ENCODE measurements at places on chromosomes 5 and 9.

DNA sequence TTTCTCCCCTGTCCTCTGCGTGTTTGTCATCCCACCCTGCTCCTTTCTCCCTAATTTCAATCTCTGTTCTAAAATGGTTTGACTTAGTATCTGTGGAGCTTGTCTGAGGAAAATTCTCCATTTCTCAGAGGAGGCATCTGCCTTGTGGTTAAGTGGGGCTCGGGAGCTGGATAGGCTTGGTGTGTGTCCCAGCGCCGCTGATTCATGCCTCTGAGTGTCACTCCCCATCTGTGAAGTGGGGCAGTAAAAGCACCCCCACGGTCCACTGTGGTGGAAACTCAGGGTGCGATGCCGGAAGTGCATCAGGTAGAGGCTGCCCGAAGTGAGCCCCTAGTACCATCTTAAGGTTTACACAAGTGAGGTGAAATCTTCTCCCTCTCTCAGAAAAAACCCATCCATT lies 37.6 kb downstream of the LRSAM1 start:
- no peak for DNase-seq

GRCh38 chr9:36416890-36417289 lies 16.8 kb upstream of the RNF38 start:
- no peak for DNase-seq

DNA sequence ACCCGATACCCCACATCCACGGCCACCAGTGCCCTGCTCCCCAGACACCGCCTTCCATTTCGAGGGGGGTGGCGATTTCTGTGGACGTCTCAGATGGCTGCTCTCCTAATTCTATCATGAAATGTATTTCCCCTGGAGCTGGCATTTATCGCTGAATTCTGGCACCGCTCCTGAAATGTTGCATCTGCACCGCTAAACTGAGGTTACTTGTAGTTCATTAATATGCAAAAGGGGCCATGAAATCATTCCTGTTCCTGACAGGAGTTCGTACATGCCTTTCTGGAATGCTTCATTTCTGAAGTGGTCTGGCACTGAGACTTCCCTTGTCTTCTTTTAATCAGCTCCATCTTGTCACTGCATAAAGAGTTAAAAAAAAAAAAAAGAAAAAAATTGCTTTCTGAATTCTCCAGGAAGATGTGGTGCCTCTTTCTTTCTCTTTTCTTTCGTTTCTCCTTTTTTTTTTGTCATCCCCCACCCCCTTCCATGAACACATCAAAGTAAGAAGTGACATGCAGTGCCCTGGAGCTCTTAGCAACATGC lies 97.7 kb upstream of the SMARCA2 start:
- DNase-seq: no peak

GRCh38 chr9:89991204-89991790 lies 386.5 kb downstream of the GADD45G start:
- DNase-seq: no peak

- DNase-seq: no peak
Measured at GRCh38 chr9:121984726-121985402, 108.2 kb downstream of the TTLL11 start.

DNA sequence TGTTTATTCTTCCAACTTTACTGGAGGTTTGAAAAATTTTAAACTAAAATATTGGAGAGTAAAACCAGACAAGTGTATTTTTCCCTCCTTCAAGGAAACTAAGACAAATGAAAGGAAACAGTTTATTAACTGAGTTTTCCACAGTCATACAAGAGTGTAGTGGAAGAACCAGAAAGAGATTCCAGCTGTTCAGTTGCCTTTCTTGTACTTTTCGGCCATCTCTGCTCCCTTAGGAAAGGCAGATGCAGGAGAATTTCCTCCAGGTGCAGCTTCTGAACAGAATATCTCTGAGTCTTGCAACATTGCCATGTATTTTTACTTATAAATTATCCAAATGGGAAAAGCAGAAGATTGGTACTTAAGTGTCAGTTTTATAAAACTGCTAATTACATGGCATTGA lies 217.1 kb downstream of the MAST4 start:
- DNase-seq: no peak

GRCh38 chr9:8183618-8184017 lies 384.0 kb upstream of the DMAC1 start:
- DNase-seq: no peak

DNA sequence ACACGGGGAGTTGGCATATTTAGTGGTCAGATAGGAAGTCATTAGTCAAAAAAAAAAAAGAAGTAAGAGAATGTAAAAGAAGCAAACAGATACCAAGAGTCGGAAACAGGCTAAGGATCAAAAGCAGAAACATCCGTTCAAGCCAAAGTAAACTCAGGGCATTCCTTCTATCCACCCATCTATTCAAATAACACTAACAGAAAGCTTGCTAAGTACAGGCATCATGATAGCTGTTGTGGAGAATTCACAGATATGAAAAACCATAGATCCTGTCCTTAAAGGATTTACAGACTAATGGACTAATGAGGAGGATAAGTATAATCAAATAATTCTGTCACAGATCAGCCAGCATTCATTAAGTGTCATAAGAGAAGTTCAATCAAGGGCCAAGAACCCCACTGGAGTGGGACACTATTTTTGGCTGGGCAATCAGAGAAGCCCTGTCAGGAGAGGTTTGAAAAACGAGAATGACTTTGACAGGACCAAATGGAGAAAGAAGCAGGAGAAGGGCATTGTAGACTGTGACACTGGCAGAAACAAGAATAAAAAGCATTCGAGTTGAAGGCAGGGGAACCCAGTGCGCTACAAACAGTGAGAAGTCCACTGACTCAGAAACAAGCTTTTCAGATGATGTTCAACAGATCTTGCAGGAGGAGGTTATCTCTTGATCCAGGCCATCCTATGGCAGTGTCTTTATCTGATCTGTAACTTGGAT lies 154.2 kb upstream of the TSLP start:
- no peak for DNase-seq

- no peak for DNase-seq
Measured at GRCh38 chr5:105088961-105089360, 1526.4 kb upstream of the NUDT12 start.

DNA sequence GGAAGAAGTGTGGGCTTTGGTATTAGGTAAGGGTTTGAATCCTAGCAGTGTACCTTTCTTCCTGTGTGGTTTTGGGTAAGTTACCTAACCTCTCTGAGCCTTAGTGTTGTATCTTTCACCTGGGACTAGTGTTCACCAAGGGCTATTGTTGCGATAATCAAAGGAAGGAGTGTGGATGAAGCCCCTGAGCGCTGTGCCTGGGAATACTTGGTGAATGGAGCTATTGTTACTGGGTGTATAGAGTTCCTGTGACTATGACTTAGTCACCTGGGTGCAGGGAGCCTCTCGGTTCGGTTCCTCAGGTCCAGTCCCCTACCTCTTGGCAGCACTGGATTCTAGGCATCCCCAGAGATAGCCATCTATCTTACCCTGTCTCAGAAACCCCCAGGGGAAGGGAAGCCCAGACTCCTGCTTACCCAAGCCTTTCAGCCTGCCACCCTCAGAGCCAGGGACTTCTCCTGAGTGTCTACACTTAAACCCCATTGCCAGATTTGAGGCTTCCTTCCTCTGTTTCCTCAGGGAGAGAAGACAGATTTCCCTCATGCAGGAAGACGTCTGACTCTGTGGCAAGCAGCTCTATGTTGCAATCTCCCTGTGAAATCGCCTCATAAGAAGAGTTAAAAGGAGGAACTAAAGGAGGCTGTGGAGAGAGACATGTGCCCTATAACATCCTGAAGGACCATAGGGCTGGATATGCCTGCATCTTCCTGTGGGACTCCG lies 181.0 kb upstream of the PITX1 start:
- DNase-seq: no peak

- no peak for DNase-seq
Measured at GRCh38 chr5:139293202-139293506, 386 bp upstream of the MATR3 start.

DNA sequence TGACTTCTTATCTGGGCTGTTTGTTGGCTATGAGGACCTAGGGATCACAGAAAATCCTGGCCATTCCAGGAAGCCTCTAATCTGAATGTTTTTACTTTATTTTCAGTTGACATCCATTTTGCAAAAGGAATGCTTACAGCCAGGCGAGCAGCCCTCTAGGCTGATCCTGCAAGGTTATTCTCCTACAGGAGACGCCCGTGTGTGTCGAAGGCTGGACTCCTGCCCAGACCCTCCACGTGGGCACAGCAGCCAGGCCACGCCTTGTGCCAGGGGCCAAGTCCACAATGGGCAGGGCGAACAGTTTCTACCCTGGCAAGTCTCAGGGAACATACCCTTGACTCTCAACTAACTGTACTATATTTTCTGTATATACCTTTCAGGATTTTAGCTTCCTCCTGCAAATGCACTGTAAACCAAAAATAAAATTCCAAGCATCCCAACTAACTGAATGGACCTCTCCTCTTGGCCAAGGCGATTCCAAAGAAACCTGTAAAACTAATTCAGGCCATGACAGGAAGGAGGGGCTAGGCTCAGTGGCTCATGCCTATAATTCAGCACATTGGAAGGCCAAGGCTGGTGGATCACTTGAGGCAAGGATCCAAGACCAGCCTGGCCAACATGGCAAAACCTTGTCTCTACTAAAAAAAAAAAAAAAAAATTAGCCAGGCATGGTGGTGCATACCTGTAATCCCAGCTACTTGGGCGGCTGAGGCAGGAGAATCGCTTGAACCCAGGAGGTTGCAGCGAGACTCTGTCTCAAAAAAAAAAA lies 5.7 kb downstream of the CMBL start:
- DNase-seq: peak; percentile 36

- no peak for DNase-seq
Measured at GRCh38 chr5:144460600-144460999, 289.9 kb downstream of the KCTD16 start.

- no peak for DNase-seq
Measured at GRCh38 chr9:69089082-69089481, 53.5 kb downstream of the FXN start.

GRCh38 chr9:69768716-69769115 lies 8.9 kb upstream of the PTAR1 start:
- no peak for DNase-seq

DNA sequence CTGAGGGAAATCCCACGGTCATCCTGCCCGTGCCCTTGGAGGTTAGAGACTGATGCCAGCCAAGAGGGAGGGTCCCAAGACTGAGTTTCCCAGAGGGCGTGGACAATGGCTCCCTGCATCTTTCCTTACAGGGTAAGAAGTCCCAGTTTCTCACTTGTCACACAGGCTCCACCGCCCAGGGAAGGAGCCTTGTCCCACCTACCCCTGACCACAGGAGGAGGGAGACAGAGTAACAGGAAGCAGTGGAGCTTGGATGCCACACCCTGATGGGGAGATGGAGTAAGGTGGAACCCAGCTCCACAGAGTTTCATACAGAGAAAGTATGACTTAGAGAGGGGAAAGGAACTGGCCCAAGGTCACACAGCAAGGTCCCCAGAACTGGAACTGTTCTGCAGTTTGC lies 9.4 kb upstream of the CD74 start:
- DNase-seq: peak; percentile 24

DNA sequence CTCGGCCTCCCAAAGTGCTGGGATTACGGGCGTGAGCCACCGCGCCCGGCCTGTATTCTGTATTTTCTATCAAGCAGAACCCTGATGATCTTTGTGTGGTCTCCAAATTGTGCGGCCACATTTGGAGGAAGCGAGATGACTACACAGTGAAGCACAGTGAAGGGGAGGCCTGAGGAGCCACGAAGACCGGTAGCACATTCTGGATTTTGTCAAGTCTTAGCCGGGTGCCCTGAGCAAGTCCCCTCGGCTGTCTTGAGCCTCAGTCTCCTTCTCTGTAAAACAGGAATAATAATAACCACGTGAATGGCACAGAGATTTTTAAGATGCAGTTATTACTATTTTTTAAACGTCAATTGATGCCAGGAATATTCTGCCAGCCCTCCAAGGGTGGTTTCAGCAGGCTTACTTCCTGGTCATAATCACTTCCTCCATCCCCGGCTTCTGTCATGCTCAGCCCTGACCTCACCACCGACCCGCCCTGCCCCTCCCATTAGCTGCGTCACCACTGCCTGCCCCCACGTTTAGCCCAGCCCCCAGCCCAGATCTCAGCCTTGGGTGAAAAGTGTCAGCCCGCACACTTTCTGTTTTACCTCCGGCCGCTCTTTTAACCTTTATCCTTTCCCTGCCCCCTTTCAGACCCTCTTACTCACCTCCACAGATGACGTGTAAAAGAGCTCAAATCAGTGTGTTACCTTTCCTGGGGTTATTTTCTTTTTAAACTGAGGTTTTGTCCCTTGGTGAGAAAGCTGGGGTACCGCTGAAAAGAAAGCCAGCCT lies 27.0 kb upstream of the ERGIC1 start:
- DNase-seq: no peak

DNA sequence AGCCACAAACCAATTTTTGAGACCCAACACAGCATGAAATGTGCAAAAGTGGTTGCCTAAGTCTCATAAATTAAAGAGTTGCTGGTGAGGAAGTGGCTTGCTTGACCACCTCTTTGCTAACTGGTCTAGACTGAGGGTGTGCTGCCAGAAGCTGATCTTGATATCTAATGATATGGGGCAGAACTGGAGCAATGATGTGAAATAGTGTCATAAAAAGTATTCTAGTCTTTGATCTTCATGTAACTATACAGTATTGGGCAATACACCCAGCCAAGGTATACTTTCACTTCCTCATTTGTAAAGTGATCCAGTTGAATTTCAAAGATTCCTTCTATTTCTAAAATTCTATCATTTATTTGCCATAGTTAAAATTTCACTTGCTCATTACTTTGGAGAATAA lies 5.9 kb upstream of the YTHDC2 start:
- DNase-seq: no peak

- DNase-seq: no peak
Measured at GRCh38 chr9:21590058-21590996, 108.2 kb upstream of the IFNE start.

- DNase-seq: no peak
Measured at GRCh38 chr5:95050708-95051107, 234.2 kb downstream of the MCTP1 start.

- DNase-seq: peak; percentile 62
Measured at GRCh38 chr9:107425101-107426025, 64.2 kb downstream of the KLF4 start.

GRCh38 chr5:93580063-93580926 lies 724 bp downstream of the NR2F1-AS1 start:
- no peak for DNase-seq

DNA sequence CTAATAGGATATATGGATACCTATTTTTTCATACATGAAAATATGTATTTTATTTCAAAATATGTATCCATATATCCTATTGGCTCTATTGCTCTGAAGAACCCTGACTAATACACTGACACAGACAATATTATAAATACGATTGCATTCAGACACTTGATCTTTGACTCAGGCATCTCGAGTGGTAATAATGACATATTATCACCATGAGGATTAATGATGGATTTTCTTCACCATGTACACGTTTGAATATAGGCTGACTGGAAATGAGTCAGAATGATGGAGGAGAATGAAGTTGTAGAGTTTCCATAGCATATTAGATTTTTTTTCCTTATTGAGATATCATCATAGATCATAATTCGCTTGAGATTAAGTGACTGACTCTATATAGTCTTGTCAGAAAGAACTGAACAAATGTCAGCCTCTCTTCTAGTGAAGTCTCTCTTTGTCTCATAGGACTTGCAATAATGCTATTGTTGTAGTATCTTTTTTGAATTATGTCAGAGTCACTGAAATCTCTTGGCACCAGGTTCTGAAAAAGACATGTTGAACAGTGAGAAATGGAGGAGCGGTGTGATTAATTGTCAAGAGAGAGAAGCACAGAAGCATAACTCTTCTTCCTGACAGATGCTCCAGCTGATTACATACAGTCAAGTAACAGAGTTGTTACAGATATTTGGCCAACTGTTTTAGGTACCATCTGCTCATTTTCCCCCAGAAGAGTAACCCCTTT lies 41.4 kb upstream of the SLCO6A1 start:
- no peak for DNase-seq
